ENCODE measurements at places on chromosomes 6 and 20.

DNA sequence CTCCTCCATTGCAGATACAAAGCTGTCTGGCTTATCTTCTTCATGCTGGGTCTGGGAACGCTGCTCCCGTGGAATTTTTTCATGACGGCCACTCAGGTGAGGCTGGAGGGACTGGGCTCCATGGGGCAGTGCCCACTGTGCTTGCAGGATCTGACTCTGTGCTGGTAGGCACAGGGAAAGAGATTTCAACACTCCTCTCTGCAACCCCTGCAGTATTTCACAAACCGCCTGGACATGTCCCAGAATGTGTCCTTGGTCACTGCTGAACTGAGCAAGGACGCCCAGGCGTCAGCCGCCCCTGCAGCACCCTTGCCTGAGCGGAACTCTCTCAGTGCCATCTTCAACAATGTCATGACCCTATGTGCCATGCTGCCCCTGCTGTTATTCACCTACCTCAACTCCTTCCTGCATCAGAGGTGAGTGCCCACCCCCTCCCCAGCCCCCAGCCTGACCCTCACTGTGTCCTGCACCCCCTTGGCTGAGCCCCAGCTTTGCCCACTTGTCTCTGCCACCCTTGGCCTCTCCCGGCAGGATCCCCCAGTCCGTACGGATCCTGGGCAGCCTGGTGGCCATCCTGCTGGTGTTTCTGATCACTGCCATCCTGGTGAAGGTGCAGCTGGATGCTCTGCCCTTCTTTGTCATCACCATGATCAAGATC is 6.1 kb downstream of the SLC29A1 start:
- no peak for DNase-seq

GRCh38 chr6:47250302-47250701 is 59.4 kb downstream of the TNFRSF21 start:
- DNase-seq, result no peak

DNA sequence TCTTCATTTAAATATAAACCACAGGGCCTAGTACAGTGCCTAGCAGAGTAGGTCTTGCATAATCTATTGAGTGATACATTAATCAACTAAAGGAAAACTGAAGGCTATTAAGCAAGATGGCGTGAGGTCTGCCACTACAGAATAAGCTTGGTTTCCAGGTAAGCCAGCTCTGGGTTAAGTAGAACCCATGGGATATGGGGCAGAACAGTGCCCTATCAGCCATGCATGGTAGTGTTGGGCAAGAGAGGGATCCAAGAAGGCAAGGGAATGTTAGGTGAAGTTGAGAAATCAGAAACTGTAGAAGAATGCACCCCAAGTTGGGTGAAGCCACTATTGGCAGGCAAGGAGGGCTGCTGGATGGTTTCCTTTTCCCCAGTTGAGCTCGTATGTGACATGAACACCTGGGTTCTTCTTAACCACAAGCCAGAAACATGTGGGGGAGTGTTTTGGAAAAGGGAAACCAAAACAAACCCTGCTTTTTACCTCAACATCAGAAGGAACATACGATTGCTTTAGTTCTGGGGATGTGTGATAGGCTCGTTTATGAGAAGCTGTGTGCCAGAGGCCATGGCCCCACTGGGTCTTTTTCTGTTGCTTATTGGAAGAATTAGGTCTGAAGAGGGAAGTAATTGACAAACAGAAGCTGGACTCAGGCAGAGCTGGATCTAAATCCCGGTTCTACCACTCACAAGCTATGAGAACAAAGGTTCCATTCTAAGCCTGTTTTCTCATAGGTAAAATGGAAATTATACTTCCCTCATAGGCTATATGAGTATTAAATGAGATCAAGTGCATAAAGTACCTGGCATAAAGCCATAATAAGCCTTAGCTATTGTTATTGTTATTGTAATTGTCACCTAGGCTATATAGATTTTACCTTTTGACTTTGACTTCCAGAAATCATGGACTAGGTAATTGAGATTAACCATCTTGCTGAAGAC is 33.5 kb downstream of the NEDD9 start:
- DNase-seq, result no peak

DNA sequence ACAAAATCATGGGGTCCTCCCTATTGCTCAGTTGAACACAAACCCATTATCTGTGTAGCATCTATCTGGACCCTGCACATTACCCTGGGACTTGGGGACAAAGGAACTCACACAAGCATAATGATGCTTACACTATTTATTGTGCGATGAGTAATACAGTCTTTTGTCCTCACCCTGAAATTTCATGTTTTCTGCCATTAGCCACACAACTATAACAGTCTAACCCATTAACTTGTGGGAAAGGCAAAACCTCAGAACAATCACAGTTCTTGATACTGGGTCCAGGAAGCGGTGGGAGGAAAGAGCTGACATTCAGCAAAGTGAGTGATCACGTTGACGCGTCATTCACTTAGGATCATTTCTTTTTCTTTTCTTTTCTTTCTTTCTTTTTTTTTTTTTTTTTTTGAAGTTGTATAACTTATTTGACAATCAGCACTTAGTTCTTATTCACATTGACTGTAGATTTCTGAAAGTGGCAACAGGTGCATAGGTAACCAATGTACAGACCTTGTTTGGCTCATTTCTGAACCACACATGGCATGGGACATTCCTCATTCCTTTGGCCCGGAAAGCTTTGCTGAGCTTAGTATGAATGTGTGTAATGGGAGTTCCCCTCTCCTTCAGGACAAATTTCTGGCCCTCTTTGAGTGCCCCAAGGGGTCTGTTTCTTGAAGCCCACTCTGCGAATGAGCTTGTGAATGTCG is 94.8 kb upstream of the CNKSR3 start:
- no peak for DNase-seq

GRCh38 chr6:147226163-147226724 is 22.0 kb downstream of the STXBP5 start:
- DNase-seq, result no peak

GRCh38 chr6:13065581-13065980 is 262.8 kb downstream of the TBC1D7 start:
- peak; percentile 50 for DNase-seq

GRCh38 chr6:148998704-148999103 is 251.9 kb downstream of the UST start:
- peak; percentile 61 for DNase-seq

GRCh38 chr20:35329435-35330139 is 37.4 kb upstream of the FAM83C start:
- peak; percentile 46 for DNase-seq

GRCh38 chr6:28907394-28907793 is 16.4 kb downstream of the TRIM27 start:
- peak; percentile 78 for DNase-seq

- peak; percentile 63 for DNase-seq
Observed at GRCh38 chr6:36594816-36595643, 868 bp downstream of the SRSF3 start.

GRCh38 chr6:9252799-9253198 is 817.5 kb upstream of the SLC35B3 start:
- DNase-seq, result no peak

- DNase-seq, result peak; percentile 50
Observed at GRCh38 chr6:118283766-118284165, 264.3 kb upstream of the PLN start.

GRCh38 chr6:139442188-139442671 is 67.8 kb upstream of the CITED2 start:
- no peak for DNase-seq

DNA sequence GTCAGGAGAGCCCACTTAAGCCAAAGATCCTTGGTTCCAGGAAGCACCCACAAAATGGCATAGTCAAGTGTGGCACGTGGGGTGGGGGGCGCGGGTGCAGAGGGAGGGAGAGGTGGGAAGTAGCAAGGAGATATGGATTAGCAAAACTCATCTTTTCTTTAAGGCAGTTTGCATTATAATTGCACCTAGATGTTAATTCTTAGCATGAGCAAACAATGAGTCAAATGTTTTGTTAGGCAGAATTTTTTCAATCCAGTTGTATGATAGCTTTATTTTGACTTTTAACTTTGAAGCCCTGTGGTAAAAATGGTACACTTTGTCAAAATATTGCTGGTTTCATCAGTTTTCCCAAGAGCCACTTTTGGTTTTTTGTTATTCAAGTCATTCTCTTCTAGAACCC is 15.0 kb downstream of the SCAND1 start:
- DNase-seq, result no peak

DNA sequence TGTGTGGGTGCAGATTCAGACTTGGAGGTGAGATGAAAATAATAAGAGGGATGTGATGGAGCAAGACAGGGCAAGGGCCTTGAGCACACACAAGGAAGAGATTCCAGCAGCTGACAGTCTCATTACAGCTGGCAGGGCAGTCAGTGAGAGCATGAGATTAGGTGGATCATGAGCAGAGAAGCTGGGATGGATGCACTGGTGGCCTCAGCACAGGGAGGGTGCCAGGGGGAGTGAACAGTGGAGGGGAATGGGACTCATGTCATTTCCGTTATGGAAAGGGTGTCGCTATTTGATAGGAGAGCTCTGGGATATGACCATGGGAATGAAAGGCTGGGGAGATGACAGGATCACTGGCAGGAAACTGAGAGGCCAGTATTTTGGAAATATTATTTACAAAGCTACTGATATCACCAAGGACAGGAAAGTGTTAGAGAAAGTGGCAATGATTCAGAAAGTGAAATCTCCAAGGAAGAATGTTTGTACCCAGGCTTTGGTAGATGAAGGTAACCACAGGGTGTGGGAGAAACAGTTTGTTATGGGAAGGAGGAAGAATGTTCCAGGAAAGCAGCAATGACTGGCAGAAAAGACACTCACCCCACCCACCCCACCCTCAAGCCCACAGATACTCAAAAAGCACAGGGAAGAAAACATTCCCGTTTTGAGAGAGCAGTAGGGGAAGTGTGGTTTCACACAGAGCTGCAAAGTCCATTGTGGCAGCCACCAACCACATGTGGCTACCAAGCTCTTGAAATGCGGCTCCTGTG is 214.7 kb upstream of the PROKR2 start:
- peak; percentile 17 for DNase-seq

- DNase-seq, result no peak
Observed at GRCh38 chr6:134240665-134241431, 77.1 kb downstream of the SGK1 start.

DNA sequence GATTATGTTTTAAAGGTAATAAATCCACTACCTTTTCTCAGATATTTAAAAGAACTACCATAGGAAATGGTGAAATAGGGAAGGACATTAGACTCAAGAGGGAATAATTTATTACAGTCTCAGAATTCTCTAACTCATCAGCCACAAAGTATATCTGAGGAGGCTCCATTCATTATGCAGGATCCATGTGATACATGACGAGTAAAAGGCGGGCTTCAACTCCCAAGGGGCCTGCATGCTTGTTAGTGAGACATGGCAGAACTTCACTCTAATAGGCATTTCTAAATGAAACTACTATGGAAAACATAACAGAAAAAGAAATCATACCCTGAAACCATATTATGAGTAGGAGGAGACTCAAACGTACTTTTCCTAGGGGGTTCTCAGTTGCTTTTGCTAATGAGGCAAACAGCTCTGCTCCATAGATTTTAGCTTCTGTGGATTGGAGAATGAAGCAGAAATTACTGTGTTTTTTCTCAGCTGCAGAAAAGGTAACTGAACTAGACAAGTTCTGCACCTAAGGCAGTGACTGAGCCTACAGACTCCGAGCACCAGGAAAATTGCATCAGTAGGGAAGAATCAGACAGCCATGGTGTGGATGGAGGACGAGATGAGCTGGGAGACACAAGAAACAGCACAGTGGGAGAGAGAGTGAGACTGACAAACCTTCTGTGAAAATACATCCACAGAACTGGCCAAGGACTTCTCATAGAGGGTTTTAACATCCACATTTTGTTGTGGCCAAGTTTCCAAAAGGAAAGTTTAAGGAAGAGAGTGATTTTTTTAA is 254.6 kb upstream of the PRDM1 start:
- DNase-seq, result peak; percentile 74

- no peak for DNase-seq
Observed at GRCh38 chr6:45086360-45087084, 241.6 kb upstream of the RUNX2 start.

DNA sequence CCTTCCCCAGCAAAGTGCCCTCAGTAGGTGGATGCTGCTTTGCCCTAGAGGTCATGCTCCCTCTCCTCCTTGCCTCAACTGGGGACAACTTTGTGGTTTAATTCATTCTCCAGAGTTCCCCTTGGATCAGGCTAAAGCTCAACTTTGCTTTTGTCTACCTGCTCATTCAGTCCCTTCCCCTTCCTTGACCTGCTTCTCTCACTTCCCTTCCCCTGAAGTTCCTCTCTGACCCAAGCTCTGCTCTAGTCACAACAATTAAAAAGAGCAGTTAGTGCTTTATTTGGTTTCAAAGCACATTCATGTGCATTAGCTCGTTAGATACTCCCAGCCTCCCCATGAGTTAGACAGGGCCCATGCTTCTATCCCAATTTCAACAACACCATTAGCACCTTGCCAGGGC is 71.3 kb downstream of the DZANK1 start:
- no peak for DNase-seq

DNA sequence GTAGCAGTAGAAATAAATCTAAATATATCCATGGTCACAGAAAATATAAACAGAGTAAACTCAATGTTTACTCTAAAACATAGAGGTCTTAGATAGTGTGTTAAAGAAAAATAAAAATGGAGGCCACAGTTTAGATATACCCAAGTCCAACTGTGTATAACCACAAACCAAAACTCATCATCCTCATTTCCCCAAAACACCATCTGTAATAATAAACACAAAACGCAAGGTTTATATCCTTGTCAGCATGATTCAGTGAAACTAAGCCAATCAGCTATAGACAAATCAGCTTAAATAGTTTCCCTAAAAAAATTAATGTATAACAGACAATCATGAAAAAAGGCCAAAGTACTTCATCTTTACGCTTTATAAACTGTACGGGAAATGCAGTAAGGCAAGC is 2.7 kb upstream of the HACE1 start:
- peak; percentile 58 for DNase-seq

DNA sequence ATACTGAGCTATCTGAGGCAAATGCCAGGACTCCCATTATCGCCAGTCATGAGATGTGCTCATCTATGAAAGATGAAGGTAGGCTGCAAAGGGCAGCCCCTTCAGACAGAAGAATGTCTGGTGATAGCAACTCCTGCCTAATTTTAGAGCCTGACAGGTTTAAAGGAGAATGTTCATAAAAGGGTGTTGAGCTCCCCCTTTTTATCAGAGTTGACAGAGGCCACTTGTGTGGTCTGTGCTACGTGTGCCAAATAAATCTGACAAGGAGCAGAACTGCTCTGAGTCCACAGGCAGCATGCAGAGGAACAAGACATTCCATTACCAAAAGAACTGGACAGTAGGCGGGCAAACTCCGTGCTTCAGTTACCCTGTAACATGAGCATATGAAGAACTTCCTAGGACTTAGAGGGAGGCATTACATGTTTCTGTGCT is 101.8 kb downstream of the PREP start:
- peak; percentile 31 for DNase-seq

Measured in fibroblast of skin of right quadriceps (primary cell).